Activated naive CD4-positive, alpha-beta T cell (primary cell): ENCODE measurements at places on chromosomes 3 and 15.

DNA sequence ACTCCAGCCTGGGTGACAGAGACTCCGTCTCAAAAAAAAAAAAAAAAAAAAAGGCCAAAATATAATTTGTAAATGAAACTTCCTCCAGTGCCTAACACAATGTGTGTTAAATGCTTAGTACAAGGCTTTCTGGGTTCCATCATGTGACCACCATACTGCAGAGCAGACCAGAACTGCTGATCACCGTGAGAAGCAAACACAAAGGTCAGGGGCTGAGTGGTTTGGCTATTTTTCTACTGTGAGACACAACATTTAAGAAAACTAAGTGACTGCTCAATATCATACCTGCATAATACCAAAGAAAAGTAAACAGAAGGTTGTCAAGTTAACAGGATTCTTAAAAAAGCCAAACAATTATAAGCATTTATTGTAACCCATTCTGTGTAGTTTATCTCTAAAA is 13.2 kb downstream of the ABCC5 start:
- DNase-seq, result no peak

- no peak for DNase-seq
Observed at GRCh38 chr3:150299201-150299600, 108.9 kb upstream of the TSC22D2 start.

DNA sequence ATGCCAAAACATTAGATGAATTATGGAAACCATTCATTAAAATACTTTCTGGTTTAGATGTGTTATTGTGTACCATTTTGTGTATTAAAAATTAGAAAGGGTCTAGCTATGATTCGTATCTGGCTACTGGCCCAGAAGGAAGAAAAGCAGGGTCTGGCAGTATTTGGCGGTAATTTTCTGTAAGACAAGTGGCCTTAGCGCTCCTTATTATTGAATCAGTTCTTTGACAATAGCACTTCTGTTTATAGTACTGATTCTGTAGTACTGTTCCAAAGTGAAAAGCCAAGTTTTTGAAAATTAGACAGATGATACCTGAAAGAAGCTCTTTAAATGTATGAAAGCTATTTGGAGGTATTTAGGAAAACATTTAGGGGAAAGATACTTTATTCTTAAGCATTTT is 10.2 kb downstream of the GLCE start:
- no peak for DNase-seq

- no peak for DNase-seq
Observed at GRCh38 chr3:141853081-141853601, 23.3 kb upstream of the ATP1B3 start.
